Breast epithelium (tissue), 4 donors: ENCODE measurements at places on chromosomes 11 and 22. TPM values are rescaled to one million over a fixed set of nuclear protein-coding genes. Genes with fewer than 3 reads are reported as not detected.
A peak's percentile ranks its signal among the peaks of the same experiment; 100 is the strongest.

DNA sequence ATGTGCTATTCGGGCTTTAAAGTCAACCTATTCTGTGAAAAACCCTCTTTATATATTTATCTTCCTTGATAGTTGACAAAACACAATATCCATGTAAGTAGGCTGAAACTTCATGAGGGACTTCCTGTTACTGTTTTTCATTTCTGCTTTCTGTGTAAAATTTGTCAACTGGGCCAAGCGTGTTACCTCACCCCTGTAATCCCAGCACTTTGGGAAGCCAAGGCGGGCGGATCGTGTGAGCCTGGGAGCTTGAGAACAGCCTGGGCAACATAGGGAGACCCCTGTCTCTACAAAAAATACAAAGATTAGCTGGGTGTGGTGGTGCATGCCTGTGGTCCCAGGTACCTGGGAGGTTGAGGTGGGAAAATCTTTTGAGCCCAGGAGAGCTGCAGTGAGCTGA, 66.5 kb upstream of the SLC25A18 start:
- no peaks in the 10 kb centered on the region for H3K36me3 ChIP-seq
- H3K27me3 ChIP-seq: no peaks in the 10 kb centered on the region
- H3K4me1 ChIP-seq: no peaks in the 10 kb centered on the region

DNA sequence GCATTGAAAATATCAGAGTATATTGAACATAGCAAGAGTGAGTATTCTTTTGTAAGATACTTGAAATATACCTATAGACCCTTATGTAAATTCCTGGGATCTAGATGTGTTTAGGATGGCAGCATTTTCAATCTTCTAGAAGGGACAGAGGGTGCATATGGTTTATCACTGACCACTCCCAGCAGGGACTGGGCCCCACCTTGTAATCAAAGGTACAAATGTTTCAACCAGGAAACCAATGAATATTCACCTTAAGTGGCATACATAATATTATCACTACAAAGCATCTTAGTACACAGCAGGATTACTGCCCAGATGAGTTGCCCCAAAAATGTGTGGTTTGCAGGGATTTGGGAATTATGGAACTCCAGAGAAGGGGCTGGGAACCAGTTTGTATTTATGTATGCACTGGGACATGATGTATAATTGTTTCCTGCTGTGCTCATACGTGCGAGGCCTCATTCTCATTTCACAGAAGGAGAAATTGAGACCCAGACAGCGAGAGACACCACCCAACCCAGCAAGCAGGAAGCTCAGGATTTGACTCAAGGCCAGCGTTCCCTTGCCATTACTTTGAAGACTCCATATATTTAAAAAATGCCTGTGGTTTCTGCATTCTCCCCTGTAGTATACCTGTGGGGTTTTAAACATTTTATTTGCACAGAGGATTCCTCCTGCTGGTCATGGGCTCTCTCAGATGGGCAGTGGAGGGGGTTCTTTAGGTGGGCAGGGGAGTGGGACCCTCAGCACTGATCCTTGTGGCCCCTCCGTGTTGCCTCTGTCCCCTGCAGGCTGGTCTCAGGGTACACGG, 5.2 kb downstream of the APOL4 start:
- no peaks in the 10 kb centered on the region for H3K4me1 ChIP-seq
- H3K36me3 ChIP-seq: no peaks in the 10 kb centered on the region
- H3K27ac ChIP-seq: no peak overlapping the region
- no peaks in the 10 kb centered on the region for H3K27me3 ChIP-seq

GRCh38 chr11:102112509-102112821, 2.2 kb downstream of the YAP1 start:
- H3K27ac ChIP-seq: peak overlapping the region; percentile 100
- no peaks in the 10 kb centered on the region for H3K27me3 ChIP-seq
- no peaks in the 10 kb centered on the region for H3K36me3 ChIP-seq

GRCh38 chr11:107272561-107272960, 185.1 kb downstream of the CWF19L2 start:
- no peak for DNase-seq
- no peak overlapping the region for H3K27ac ChIP-seq
- no peaks in the 10 kb centered on the region for H3K4me1 ChIP-seq
- H3K36me3 ChIP-seq: no peaks in the 10 kb centered on the region
- no peaks in the 10 kb centered on the region for H3K27me3 ChIP-seq
- H3K4me3 ChIP-seq: no peak overlapping the region

DNA sequence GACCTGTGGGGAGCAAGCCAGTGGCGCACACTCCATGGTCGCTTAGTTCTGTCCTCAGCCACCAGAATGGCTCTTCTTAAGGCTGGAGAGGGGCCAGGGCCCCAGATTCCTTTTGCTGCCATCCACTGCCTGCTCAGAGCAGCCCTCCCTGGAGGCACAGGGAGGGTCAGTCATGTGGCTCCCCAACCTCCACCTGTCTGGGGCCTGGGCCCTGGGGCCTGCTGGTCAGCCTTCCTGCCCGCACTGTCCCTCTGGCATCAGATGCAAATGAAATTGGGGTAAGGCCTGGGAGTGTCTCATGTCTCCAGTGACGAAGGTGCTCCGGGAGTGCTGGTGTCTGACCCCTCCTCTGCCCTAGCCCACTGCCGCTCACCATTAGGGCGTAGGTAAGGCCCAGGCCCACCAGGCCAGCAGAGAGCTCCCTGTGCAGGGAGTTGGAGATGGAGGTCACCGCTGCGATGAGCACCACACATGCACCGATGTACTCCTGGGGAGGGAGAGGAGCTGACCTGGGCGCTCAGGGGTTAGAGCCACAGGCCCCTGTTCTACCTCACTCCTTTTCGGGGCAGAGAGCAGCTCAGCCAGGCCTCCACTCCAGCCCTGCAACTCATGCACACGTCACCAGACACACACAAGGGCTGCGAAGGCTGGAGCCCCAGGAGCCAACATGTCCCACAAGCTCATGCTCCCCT, 9.0 kb upstream of the KCNJ11 start:
- no peak for DNase-seq
- no peaks in the 10 kb centered on the region for H3K4me1 ChIP-seq
- H3K4me3 ChIP-seq: no peak overlapping the region

- no peaks in the 10 kb centered on the region for H3K4me1 ChIP-seq
- H3K27ac ChIP-seq: no peak overlapping the region
- no peak for DNase-seq
- no peaks in the 10 kb centered on the region for H3K36me3 ChIP-seq
- H3K27me3 ChIP-seq: no peaks in the 10 kb centered on the region
These were observed 5.9 kb upstream of the IL10RA start for GRCh38 chr11:117980280-117980679.

- H3K27me3 ChIP-seq: no peaks in the 10 kb centered on the region
- peak overlapping the region; percentile 94 for H3K27ac ChIP-seq
- no peak overlapping the region for H3K4me3 ChIP-seq
- H3K4me1 ChIP-seq: peaks cover 34% of the 10 kb centered on the region
- DNase-seq: no peak
- peaks cover 9% of the 10 kb centered on the region for H3K36me3 ChIP-seq
These were observed 2.1 kb upstream of the CRACR2B start for GRCh38 chr11:825366-826226.

GRCh38 chr11:63551091-63551888, 11.9 kb downstream of the PLAAT2 start:
- H3K4me3 ChIP-seq: no peak overlapping the region
- H3K27me3 ChIP-seq: no peaks in the 10 kb centered on the region
- no peaks in the 10 kb centered on the region for H3K36me3 ChIP-seq

DNA sequence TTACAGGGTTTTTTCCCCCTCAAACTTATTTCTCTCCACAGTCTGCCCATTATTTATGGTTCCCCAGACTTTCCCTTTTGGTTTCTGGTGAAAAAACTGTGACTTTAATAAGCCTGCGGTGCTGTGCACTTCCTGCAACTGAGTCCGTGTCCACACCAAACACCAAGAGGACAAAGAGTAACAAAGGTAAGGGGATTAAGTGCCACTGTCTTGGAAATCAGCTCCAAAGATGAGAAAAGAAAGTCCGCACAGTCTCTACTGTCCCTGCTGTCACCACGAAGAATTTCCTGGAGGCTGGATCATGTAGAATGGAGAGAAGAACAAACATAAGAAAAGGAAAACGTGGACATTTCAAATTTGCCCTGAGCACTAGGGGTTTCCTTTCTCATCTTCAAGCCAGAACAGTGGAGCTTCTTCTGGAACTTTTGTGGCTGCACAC, 17.9 kb upstream of the PRAME start:
- DNase-seq: no peak
- no peak overlapping the region for H3K4me3 ChIP-seq
- no peaks in the 10 kb centered on the region for H3K36me3 ChIP-seq
- no peaks in the 10 kb centered on the region for H3K27me3 ChIP-seq
- no peaks in the 10 kb centered on the region for H3K4me1 ChIP-seq

DNA sequence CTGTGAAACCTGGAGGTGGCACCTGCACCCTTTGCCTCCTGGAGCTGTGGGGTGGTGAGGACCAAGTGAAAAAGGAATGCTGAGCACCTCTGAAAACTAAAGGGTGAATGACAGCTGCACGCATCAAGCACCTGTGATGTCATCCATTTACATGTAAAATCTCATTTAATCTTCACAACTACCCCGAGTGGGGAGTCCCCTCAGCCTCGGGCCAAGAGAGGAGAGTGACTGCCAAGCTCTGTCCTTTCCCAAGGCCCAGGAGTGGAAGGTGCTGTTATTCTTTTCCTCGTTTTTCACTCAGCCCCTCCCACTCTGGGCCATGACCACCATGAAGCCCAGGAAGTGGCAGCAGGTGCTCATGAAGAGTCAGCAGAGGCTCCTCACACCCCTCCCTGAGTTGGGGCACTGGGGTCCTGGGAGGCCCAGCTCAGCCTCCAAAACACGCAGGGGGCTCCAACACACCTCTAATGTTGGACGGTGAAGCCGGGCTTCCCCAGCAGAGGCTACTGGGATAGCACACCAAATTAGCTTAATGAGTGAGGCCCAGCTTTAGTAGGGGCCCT, 35.7 kb downstream of the NECTIN1 start:
- peak overlapping the region; percentile 85 for H3K27ac ChIP-seq
- H3K27me3 ChIP-seq: no peaks in the 10 kb centered on the region
- H3K4me1 ChIP-seq: peaks cover 5% of the 10 kb centered on the region
- H3K36me3 ChIP-seq: no peaks in the 10 kb centered on the region
- H3K4me3 ChIP-seq: no peak overlapping the region

GRCh38 chr11:70064008-70064725, 13.9 kb upstream of the ANO1 start:
- no peak overlapping the region for H3K4me3 ChIP-seq
- H3K27me3 ChIP-seq: no peaks in the 10 kb centered on the region

GRCh38 chr22:30511109-30511508, 5.6 kb upstream of the SEC14L4 start:
- H3K27me3 ChIP-seq: peaks cover 10% of the 10 kb centered on the region
- DNase-seq: no peak
- no peaks in the 10 kb centered on the region for H3K4me1 ChIP-seq
- no peak overlapping the region for H3K27ac ChIP-seq

DNA sequence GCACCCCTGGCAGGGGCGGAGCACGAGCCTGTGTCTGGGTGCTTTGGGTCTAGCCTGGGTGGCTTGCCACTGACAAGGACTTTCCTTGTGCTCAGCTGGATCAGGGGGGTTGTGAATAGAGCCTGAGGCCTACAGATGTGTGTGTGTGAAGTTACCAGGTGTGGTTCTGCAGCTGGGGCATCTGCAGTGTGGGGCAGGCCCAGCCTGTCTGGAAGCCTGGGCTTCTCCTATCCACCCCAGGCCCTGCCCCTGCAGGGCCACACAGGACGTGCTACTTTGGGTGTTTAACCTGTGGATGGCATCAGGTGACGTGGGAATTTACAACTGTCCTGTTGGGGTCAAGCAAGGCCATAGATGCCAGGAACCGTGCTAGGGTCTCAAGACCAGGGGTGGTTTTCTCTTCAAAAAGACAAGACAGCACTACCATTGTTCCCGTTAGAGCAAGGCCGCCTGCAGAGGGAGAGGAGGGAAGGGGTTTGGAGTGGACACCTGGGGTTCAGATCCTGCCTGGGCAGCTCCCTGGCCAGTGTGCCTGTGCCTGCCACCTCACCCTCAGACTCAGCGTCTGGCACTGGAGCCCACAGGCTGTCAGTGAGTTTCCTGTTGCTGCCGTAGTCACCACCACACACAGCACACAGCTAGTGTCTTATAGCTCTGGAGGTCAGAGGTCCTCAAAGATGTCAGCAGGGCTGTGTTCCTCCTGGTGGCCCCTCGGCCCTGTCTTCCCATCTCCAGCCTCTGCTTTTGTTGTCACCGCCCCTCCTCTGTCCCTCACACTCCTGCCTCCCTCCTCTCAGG, 31.6 kb downstream of the CTTN start:
- H3K4me1 ChIP-seq: no peaks in the 10 kb centered on the region
- DNase-seq: no peak
- no peaks in the 10 kb centered on the region for H3K27me3 ChIP-seq
- no peak overlapping the region for H3K4me3 ChIP-seq

LDHAL6A gene
- total RNA-seq: not detected

OR52M1 gene
- not detected for total RNA-seq

TSPAN18 gene
- 2.0 TPM for total RNA-seq

NCR3LG1 gene
- total RNA-seq: 5.0 TPM

SCT gene
- total RNA-seq: not detected

CNTF gene
- total RNA-seq: 0.59 TPM

MB gene
- 0.48 TPM for total RNA-seq

OOSP4A gene
- not detected for total RNA-seq
